ENCODE measurements at places on chromosomes 13 and 19.

- peak; percentile 62 for DNase-seq
Measured at GRCh38 chr19:55441692-55442321, 1.3 kb downstream of the SHISA7 start.

DNA sequence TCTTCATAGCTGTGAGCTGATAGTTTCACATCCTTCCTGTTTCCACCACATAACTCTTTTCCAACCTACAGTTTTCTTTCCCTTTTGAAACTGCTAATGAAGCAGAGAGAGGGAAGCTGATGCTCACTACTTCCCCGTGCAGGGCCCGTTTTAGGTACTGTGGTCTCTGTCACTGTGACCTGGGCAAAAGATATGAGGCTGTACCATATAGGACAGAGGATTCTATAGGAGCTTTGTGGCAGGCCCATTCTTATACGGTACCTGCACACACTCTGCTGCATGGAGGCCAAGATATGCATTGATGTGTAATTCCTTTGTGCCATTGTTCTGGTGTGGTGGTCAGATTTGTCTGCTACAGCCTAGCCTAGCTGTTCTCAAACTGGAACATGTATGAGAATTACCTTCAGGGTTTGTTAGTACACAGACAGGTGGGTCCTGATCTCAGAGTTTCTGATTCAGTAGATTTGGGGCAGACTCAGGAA is 577.3 kb downstream of the LMO7 start:
- no peak for DNase-seq

- no peak for DNase-seq
Measured at GRCh38 chr13:41645331-41645730, 188.0 kb downstream of the RGCC start.

DNA sequence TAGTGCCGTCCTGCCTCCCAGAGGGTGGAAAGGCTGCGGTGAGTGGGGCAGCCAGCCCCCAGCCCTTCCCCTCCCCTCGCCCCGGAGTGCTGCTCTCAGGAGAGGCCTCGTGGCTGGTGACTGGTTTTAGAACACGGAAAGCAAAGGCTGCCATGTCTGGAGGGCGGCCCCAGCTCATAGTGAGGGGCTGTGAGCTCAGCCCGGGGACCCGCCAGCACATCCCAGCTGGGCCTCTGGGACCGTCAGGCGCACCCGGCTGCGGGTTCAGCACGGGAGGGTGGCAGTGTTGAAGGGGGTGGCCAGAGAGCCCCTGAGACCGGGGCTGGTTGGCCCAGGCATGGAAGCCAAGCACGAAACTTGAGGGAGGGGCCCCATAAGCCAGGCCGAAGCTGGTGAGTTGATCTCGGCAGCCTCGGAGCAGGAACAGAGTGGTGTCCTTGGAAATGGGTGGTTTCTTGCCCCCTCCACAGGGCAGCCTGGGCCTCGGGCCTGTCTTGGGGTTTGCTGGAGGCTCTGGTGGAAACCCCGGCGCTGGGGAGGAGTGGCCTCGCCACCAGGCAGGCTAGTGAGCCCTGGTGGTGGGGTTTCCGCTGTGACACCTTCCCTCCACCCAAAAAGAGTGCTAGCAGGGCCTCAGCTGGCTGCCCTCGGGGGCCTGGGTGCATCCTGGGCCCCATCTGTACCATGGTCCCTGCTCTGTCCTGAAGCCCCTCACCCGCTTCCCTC is 157.7 kb downstream of the KDM4B start:
- DNase-seq, result no peak

- no peak for DNase-seq
Measured at GRCh38 chr13:41746259-41746658, 214.7 kb downstream of the VWA8 start.

DNA sequence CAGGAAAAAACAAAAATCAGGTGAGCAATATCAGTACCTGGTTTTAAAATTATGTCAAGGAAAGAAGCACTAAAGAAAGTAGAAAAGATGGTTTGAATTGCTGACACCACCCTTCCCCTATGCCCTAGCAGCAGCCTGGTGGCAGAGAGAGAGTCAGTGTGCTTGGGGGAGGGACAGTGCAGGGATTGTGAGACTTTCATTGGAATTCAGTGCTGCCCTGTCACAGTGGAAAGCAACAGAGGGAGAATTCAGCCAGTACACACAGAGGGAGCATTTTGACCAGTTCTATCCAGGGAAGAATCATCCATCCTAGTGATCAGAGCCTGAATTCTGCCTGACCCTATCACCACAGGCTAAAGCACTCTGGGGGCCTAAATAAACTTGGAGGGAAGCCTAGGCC is 222.4 kb upstream of the PCDH17 start:
- no peak for DNase-seq

Data from NCI-H187 (cell line).